ENCODE measurements at places on chromosomes 3 and 15.

GRCh38 chr3:152458376-152459117, 189.8 kb downstream of the MBNL1 start:
- no peak for DNase-seq

DNA sequence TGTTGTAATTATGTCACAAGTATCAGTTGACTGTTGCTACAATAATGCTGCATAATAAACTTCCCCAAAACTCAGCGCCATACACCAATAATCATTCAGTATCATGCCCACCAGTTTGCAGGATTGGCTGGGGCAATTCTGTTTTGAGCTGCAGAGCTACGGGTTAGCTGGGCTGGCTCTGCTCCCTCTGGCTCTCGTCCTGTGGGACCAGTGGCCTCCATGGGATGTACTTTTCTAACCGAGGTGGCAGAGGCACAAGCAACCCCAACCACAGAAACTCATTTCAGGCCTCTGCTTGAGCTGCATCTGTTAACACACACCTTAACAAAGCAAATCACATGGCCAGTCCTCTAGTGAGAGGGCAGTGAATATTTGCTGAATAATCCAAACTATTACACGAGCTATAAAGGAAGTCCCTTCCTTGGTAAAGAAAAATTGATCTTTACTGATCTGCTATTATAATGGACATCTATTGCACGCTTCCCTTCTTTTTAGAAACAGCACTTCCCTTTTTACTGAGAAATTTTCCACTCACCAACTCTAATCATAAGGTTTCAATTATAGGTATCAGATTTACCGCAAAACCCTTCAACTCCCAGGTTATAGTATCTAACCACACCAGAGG, 10.9 kb upstream of the BCL2A1 start:
- DNase-seq: no peak

GRCh38 chr15:68599560-68600071, 20.8 kb downstream of the CORO2B start:
- DNase-seq: no peak

GRCh38 chr15:66588537-66588936, 22.7 kb upstream of the LCTL start:
- DNase-seq: no peak

GRCh38 chr3:193879864-193880242, 256.1 kb upstream of the HES1 start:
- no peak for DNase-seq

DNA sequence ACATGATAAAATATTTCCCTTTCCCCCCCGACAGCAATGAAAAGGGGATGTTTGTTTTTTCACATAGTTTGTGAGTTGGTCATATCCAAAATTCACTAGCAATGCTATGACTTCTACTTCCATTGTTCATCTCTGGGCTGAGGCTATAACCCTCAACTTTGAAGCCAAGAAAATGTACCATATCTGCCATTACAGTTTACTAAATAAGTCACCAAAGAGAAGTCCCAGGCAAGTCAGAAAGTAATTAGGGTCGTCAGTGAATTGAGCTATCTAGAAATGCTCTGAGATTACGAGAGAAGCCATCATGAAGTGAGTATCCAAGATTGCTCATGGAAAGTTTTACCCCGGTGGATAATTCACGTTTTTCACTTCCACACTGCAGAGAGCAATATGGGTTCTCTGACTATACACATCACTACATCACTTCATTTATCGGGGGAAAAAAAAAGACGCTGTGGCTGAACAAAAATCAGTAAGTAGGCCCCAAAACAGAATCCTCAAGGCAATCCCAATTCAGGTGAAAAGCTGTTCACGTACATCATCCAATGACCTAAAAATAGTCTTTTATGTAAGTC, 1.4 kb downstream of the PEAK1 start:
- DNase-seq: no peak

DNA sequence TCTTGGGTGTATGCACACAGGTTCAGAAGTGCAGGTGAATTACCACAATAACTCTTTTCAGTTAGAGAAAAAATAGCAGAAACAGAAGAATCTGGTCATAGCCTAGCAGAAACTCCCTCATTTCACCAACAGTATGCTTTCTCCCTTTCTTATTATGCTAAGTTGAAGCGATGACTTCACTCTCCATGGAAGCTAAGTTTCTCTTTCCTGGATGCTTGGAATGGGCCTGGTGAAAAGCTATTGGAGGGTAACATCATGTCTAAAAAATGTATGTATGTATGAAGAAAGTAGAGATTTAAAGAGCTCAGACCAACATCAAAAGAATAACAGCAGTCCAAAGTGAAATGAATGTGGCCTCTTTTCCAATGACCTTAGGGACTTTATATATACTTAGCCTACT, 145.5 kb downstream of the TIGIT start:
- DNase-seq: no peak

- no peak for DNase-seq
Observed at GRCh38 chr3:45537970-45538640, 56.4 kb upstream of the LIMD1 start.

GRCh38 chr15:25054943-25055342, 100.2 kb downstream of the SNRPN start:
- no peak for DNase-seq

DNA sequence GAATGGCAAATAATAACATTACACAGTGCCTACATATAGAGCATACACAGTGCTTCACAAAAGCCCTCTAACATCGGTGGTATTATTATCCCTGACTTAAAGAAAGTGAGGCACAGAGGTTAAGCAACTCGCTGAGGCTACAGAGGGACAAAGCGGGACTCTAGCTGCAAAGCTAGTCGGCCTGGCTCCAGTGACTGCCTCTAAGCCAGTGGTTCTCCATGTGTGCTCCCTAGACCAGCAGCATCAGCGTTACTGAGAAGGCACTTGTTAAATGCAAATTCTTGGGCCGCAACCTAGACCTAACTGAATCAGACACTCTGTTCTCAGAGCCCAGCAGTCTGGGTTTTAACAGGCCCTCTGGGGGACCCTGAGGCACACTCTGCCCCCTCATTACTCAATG, 33.1 kb upstream of the LIPC start:
- DNase-seq: no peak

- DNase-seq: no peak
Observed at GRCh38 chr3:98843266-98843959, 58.1 kb downstream of the DCBLD2 start.

- no peak for DNase-seq
Observed at GRCh38 chr15:43749690-43750345, 3.6 kb downstream of the PDIA3 start.

GRCh38 chr3:93992207-93992606, 12.3 kb downstream of the ARL13B start:
- DNase-seq: no peak

GRCh38 chr3:79012530-79012913, 755.3 kb downstream of the ROBO1 start:
- DNase-seq: no peak

- peak; percentile 84 for DNase-seq
Observed at GRCh38 chr3:149368674-149369497, 8.6 kb downstream of the TM4SF1 start.

GRCh38 chr3:90031121-90031520, 923.7 kb downstream of the EPHA3 start:
- no peak for DNase-seq

GRCh38 chr15:70488002-70488605, 275.3 kb downstream of the UACA start:
- no peak for DNase-seq

- DNase-seq: no peak
Observed at GRCh38 chr15:36053746-36054145, 507.8 kb upstream of the DPH6 start.

- DNase-seq: no peak
Observed at GRCh38 chr15:41504751-41505492, 8.7 kb downstream of the LTK start.

DNA sequence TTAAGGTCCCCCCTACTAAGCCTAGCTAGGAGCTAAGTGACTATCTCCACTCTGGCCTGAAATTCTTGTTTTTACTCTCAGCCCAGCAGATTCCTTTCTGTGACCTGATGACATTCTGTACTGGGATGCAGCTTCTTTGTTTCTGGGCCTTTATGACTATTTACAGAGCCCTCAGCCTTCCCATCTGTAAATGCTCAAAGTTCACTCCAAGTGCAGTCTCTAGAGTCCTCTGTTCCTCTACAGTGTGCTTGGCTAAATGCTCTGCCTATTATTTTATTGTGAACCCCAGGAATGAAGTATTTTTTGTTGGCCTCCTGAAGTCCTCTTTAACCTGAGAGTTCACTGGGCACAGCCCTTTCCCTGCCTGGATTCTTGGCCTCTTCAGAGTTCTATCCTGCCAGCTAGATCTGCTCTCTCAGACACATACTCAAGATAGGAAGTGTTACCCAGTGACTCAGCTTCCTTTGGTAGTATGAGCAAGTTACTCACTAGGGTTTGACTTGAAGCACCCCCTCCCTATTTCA, 278.1 kb upstream of the P2RY1 start:
- DNase-seq: no peak

- no peak for DNase-seq
Observed at GRCh38 chr15:36696196-36696595, 116.8 kb downstream of the CDIN1 start.

DNA sequence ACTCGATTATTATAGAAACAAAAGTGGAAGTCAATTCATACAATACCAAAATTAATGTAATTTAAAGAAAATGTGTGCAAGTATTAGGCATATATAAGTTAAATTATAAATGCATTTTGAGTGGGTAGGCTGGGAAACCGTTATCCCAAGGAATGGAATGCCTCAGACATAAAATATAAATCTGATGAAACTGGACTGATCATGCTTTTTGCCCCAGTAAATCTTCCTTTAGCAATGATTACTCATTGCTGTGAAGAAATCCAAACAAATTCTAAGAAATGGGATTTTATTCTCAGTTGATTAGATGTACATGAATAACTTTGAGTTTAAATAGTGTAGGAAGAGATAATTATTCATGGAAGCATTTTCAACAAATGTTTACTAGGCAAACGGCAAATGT, 185.5 kb upstream of the KCNMB2 start:
- no peak for DNase-seq

DNA sequence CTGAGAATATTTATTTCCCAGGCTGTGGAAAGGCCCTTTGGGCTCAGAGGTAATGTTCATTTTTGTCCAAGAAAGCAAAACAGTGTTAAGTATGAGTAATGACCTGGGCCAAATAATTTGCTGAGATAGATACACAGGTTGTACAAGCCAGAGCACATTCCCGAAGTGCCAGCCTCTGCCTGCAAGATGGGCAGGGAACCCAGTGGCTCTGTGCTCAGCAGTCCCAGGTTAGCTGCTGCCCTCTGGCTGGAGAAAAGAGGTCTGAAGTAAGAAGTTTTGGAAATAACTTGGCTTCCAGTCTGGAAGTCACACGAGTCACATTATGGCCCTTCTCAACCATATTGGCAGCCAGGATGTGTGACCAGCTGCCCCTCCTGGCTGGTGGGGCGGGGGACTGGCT, 20.2 kb downstream of the MYZAP start:
- no peak for DNase-seq

- no peak for DNase-seq
Observed at GRCh38 chr3:100002599-100003350, 111.5 kb downstream of the FILIP1L start.

GRCh38 chr15:31463521-31464102, 137.0 kb downstream of the KLF13 start:
- no peak for DNase-seq

GRCh38 chr3:76669322-76669721, 370.6 kb upstream of the ROBO2 start:
- no peak for DNase-seq

GRCh38 chr3:178669758-178670157, 133.5 kb downstream of the KCNMB2 start:
- DNase-seq: no peak

DNA sequence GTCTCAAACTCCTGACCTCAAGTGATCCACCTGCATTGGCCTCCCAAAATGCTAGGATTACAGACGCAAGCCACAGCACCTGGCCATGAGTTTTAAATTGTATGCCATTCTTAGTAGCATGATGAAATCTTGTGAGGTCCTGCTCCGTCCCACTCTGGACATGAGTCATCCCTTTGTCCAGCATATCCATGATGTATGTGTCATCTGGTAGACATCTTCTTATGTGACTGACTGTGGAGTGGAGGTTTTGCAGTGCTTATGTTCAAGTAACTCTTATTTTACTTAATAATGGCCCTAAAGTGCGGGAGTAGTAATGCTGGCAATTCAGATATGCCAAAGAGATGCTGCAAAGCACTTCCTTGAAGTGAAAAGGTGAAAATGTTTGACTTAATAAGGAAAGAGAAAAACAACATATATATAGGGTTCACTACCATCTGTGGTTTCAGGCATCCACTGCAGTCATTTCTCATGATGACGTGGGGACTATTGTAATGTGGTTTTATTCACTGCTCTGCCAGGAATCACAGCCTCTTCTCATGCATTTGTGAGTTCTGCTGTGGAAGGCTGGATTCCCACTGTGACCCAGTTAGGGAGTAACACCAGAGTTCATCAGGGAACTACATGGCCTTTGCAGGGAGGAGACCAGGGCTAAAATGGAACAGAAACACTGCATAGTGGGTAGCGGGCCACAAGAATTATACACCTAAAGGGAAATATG, 204.6 kb upstream of the STRIT1 start:
- no peak for DNase-seq

GRCh38 chr3:193734737-193735366, 141.8 kb downstream of the OPA1 start:
- no peak for DNase-seq

DNA sequence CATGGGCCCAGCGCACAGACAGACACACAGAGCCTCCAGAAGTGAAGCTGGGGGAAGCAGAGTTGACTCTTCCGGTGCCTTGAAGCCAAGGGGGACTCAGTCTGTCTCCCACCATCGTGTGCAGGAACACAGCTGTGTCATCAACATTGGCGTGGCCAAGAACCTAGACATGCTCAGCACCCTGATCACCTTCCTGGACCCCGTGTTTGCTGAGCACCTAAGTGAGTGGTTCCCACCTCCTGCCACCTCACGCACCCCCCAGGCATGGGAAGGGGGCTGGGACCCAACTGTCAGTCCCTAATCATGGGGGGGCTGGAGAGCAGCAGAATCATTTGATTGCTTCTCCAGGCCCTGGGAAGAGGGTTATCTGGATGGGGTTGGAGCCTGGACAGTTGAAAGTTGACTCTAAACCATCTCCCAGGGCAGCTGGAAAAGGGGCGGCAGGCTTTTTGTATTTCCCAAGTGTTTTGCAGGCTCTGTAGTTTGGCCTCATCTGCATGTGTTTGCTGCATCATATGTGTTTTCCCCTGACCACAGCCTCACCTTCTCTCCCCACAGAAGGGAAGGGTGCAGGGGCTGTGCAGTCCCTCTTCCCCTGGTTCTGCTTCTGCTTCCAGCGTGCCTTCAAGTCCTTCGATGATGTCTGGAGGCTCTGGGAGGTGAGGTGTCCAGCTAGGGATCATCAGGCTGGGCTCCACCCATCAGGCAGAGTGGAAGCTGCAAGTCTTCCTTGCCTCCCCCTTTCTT, 12.8 kb downstream of the TBC1D21 start:
- DNase-seq: no peak

DNA sequence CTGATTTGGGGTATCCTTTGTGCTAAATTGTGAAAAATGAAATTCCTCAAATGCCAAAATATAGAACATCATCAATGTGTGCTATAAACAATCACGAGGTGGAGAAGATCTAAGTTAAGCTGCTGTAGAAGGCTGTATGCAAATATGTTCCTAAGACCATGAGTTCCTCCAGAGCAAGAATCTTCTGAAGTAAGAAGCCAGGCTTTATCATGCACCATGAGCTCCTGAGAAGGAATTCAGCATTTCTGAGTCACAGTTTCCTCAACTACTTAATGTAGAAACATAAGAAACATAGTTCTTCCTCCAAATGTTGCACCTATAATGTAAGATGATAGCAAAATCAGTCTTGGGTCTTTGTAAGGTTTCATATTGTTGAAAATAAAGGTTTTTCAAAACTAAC, 241.7 kb upstream of the MDFIC2 start:
- DNase-seq: no peak
